ENCODE measurements at places on chromosomes 16 and 17.
A peak's percentile ranks its signal among the peaks of the same experiment; 100 is the strongest.

- DNase-seq, result no peak
Observed at GRCh38 chr16:65509172-65509571, 387.3 kb upstream of the CDH11 start.

DNA sequence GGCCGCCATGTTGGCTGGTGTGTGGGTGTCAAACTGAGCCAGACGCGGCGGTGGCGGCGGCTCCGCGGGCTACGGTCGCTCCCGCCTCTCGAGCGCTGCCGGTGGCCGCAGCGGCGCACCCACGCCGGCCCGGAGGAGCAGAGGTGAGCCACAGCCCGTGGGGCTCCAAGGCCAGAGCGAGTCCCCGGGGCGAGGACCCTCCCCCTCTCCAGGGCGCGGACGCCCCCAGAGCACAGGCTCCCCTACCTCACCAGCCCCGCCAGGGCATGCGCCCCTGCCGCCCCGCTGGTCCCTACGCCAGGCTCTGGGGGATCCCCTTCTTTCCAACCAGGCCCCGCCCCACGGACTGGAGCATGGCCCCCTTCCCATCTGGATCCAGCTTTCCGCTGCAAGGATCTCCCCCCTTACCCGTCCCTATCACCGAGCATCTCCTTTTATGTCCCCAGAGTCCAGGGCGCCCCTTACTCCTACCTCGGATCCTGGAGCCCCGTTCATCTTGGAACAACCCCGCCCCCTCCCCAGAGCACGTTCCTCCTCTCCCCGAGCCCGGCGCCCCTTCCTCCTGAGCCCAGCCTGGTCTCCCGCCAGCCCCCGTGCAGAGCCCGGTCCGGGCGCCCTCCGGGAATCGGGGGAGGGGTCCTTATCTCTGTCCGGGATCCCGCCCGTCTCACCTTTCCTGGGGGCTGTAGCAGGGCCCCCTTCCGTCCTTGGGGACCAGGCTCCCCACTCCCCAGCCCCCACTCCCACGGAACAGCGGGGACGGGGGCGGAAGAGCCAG lies 412 bp downstream of the EPN2 start:
- DNase-seq, result no peak

- DNase-seq, result no peak
Observed at GRCh38 chr17:64037802-64038201, 17.4 kb upstream of the ICAM2 start.

DNA sequence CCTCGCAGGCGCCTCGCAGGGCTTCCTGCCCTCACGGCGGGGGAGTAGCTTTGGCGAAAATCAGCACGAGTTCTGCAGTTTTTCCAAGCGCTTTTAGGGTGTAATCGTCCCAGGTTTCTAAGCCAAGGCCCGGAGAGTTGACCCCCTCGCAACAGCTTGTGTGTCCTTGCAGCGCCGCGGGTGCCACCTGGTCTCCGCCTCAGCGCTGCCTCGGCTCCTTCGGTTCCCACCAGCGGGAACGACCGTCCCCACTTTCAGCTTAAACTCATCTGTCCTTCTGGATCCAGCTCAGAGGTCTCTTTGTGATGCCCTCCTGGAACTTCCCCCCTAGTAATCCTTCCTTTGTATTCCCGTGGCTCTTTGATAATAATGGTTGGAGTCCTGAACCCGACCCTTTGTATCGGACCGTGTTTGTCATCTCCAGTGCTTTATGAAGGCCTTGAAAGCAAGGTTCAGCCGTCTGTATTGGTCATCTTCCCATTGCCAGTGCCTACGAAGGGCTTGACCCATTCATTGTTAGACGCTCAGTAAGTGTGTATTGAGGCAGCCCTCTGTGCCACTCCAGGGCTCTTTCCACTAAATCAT lies 858 bp upstream of the SMARCE1 start:
- DNase-seq, result no peak

- no peak for DNase-seq
Observed at GRCh38 chr17:49890077-49890821, 42.4 kb upstream of the TAC4 start.

- DNase-seq, result peak; percentile 76
Observed at GRCh38 chr16:30953511-30954124, 3.9 kb upstream of the SETD1A start.

- DNase-seq, result no peak
Observed at GRCh38 chr16:58421059-58421458, 28.8 kb downstream of the GINS3 start.

GRCh38 chr16:63856537-63856936 lies 1265.3 kb downstream of the CDH11 start:
- no peak for DNase-seq

- no peak for DNase-seq
Observed at GRCh38 chr16:81485824-81486539, 41.4 kb downstream of the CMIP start.

DNA sequence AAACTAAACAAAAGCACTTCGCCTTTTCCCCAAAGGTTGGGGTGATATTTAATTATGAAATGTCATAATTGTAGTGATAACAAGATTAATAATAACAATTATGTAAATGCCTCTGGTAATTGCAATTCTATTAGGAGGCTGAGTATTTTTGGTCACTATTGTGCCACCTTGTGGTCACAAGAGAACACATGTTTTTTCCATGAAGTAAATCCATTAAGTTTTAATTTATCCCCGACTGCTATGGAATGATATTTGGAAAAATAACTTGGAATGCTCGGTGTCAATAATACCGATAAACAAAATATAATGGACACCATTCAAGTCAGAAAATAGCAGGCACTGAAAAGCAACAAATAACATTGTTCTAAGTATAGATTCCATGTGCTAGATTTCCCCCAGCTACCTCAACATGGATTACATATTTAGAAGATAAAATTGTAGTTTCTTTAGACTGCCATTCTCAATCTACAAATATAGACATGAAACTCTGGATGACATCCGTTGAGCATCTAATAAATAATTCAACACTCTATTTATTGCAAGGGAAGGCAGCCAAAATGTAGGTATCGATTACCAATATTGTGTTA lies 25.0 kb upstream of the KCNJ2 start:
- peak; percentile 16 for DNase-seq

DNA sequence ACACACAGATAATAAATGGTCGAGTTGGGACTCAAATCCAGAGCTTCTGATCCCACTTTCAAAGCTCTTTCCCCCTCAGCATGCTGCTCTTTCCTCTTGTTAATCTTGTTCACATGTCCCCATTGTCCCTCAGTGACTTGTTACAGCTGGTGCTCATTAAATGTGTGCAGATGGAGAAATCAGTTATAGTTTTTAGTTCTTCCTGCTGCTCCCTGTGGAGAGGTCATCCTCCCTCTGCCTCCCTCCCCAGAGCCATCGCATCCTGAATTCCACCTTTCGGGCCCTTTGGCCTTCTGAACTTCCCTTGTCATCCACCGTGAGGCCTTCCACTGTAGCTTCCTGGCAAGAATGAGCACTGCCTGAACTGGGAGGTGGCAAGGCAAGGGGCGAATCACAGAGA lies 179.6 kb downstream of the WSCD1 start:
- no peak for DNase-seq

GRCh38 chr16:66298006-66298405 lies 68.5 kb upstream of the CDH5 start:
- no peak for DNase-seq

DNA sequence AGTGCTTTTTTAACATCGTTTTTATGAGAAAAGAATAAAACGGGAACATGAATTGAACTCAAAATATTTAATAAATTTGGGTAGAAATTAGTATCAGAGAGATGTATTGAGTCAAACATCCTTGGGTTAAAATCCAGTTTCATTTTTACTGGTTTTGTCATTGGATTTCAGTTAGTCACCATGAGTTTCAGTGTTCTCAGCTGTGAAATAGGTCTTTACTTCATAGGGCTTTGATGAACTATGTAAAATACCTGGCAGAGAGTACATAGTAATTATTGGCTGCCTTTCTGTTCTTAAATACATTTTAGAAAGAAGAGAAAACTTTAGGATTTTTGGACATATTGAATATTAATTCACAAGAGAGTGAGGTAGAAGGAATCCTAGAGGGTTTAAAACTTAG lies 105.8 kb downstream of the TANC2 start:
- no peak for DNase-seq

DNA sequence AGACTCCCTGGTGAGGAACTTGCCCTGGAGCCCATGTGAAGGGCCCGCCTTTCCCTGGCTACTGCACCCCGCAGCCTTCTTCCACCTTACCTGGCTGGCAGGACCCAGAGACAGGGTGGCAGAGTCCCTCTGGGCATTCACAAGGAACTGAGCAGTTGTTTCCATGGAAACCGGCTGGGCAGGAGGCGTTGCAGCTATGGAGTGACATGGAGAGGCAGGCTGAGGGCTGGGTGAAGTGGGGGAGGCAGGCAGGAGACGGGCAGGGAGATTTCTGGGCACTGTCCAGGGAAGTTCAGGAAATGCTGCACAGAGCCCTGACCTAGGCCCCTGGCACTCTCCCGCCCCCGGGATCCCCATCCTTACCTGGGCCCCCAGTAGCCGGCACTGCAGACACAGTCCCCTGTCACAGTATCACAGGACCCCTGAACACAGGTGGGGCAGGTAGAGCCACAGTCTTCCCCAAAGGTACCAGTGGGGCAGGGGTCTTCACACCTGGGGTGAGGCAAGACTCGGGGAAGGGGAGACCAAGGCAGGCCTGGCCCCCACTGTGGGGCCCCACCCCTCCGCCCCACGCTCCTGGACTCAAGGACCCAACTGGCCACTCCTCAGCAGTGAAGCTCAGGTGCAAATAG lies 5.9 kb downstream of the SCARF1 start:
- no peak for DNase-seq

- DNase-seq, result no peak
Observed at GRCh38 chr17:9802294-9802693, 10.9 kb upstream of the DHRS7C start.

DNA sequence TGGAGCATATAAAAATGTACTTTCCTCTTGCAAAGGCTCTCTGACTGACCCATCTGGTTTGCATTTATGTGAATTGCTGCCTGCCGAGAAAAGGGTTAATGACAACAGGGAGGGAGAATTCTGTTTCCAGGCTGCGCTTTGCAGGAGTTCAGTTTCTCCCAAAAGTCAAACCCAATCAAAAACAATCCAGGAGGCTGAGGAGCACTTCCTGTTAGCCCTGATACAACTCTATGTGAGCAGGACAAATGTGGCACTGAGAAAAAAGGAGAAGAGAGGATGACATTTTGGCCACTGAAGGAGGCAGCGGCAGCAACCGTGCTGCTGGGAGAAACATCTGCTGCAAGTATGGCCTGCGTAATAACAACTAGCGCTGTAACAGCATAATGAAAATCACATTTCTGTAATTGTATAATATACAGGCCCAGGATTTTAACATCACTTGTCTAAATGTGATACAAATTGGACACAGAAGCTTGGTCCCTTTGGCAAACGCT lies 26.8 kb upstream of the ELAC2 start:
- no peak for DNase-seq

GRCh38 chr16:70808371-70808770 lies 7.4 kb upstream of the VAC14 start:
- DNase-seq, result no peak

GRCh38 chr17:63700528-63701455 lies 867 bp upstream of the LIMD2 start:
- peak; percentile 66 for DNase-seq

- DNase-seq, result no peak
Observed at GRCh38 chr16:2611499-2611862, 70.8 kb upstream of the KCTD5 start.

DNA sequence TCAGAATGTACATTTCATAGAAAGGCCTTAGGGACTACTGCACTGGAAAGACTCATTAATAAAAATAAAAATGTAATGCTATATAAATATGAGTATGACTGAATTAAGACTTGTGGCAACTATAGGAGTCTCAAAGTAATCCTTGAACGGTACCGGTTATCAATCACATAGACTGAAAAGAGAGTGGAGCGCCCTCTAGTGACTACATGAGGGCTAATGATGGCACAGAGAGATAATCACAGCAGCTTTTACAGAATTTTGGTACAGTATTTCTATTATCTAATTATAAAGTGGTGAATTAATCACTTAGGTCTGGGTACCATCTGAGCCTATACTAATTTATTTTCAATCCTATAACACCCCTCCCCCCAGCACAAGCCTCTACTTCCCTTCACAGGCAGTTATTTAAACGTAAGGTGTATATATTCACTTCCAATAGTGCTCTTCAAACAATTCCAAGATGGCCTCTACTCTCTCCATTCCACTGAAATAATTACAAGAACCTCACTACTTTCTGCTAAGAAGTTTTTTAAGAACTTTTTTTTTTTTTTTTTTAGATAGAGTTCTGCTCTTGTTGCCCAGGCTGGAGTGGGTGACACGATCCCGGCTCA lies 40.7 kb upstream of the ANKFY1 start:
- peak; percentile 65 for DNase-seq
